Testis (tissue), 5 donors: ENCODE measurements at places on chromosomes 11 and 22. TPM values are rescaled to one million over a fixed set of nuclear protein-coding genes. Genes with fewer than 3 reads are reported as not detected.

DNA sequence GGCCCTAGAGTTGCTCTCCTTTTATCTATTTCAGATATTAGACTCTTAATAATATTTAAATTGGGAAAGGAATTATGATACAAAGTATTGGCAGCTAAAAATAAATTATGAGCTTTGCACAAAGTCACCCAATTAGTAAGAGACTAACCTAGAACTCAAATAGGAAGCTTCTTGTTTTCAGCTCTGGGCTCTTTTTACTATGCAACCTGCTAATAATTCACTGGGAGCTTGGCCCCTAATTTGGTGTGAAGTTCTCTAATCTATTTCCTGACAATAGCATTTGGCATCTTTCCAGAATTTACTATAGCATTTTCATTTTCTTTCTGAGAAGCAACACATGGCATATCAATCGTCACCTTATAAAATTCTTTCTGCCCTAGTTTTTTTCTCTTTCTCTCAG, 727.7 kb upstream of the ANO5 start:
- no peaks in the 10 kb centered on the region for H3K27me3 ChIP-seq
- H3K4me1 ChIP-seq = no peaks in the 10 kb centered on the region
- H3K4me3 ChIP-seq = no peak overlapping the region
- DNase-seq = no peak
- H3K27ac ChIP-seq = no peak overlapping the region
- H3K36me3 ChIP-seq = no peaks in the 10 kb centered on the region

DNA sequence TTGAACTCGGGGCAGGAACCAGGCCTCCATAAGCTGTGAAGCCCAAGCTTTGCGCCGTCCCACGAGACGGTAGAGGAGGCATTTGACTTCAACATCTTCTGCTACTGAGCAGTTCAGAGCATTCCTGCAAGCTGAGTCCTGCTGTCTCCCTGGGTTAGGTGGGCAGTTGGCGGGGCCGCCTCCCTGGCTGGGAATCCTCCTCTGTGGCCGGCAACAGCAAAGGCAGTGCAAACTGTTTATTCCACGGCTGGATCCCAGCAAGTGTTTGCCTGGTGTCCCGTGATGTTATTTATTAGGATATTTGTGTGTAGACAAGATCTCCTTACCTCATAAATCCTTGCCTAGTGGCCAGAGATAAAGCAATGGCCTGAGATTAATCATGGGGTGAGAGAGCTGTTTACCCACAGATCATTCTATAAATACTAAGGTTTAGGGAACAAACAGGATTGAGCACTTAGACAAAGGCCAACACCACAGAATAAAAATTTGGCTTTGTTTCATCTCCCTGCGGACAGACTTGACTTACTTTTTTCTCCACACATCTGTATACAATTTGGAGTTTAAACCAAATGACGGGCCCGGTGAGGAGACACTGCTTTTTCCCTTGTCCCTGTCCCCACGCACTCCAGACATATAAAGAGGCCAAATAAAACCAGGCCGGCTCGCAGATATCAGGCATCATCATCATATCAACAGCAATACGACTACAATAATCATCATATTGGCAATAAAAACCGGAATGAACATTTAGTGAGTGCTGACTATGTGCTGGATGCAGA, 63.4 kb downstream of the NAT10 start:
- H3K4me3 ChIP-seq = no peak overlapping the region
- H3K4me1 ChIP-seq = no peaks in the 10 kb centered on the region
- H3K27ac ChIP-seq = no peak overlapping the region
- no peaks in the 10 kb centered on the region for H3K36me3 ChIP-seq
- DNase-seq = no peak
- H3K27me3 ChIP-seq = no peaks in the 10 kb centered on the region

DNA sequence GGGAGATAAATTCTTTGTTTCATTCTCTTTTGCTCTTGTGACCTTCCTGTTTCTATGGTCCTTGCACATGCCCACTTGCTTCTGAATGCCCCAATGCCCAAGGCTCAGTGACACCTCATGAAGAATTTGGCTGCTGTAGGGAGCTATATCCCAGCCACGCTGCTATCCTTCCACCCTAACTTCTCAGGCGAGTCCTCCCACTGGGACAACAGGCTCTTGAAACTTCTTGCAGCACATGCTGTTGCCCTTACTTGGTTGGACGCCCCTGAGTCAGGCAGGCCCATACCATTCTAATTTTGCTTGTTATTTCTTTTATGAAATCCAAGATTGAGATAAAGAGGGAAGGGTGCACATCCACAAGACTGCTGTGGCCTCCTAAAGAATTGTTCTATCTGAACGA, 57.6 kb upstream of the BLID start:
- H3K4me1 ChIP-seq = peaks cover 6% of the 10 kb centered on the region
- no peaks in the 10 kb centered on the region for H3K36me3 ChIP-seq
- H3K27me3 ChIP-seq = no peaks in the 10 kb centered on the region
- no peak overlapping the region for H3K27ac ChIP-seq

- no peaks in the 10 kb centered on the region for H3K36me3 ChIP-seq
- H3K4me3 ChIP-seq = peak overlapping the region; percentile 13
- H3K27ac ChIP-seq = no peak overlapping the region
- H3K27me3 ChIP-seq = no peaks in the 10 kb centered on the region
These were observed 11.6 kb upstream of the RNH1 start for GRCh38 chr11:518463-519202.

- H3K4me1 ChIP-seq = no peaks in the 10 kb centered on the region
- no peak overlapping the region for H3K4me3 ChIP-seq
- no peaks in the 10 kb centered on the region for H3K36me3 ChIP-seq
- no peaks in the 10 kb centered on the region for H3K27me3 ChIP-seq
- H3K27ac ChIP-seq = no peak overlapping the region
These were observed 337 bp downstream of the OR52B6 start for GRCh38 chr11:5581014-5581413.

DNA sequence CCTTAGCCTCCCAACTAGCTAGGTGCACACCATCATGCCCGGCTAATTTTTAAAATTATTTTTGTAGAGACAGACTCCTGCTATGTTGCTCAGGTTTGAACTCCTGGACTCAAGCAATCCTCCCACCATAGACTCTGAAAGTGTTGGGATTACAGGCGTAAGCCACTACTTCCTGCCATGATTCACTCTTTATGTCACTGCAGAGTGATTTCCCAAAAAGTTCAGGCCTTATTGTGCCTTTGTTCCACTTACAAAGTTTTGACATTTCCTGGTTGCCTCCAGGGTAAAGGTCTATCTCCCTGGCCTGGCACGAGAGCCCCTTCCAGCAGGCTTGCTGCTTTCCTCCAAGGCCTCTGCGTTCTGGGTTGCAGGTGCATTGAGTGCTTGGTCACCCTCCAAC, 44.6 kb upstream of the RIC3 start:
- no peak for DNase-seq
- no peaks in the 10 kb centered on the region for H3K4me1 ChIP-seq
- H3K27me3 ChIP-seq = no peaks in the 10 kb centered on the region
- no peak overlapping the region for H3K4me3 ChIP-seq

DNA sequence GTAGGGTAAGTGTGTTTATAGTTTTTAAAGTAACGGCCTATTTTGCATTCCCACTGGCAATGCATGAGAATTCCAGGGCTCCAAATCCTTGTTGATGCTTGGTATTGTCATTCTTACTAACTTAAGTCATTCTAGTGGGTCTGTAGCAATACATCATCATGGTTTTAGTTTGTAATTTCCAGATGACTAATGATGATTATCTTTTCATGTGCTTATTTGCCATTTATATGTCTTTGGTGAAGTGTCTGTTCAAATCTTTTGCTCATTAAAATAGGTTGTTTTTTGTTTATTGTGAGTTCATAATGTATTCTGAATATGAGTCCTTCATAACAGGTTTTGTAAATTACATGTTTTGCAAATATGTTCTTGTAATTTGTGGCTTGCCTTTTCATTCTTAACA, 31.2 kb downstream of the MTMR3 start:
- no peak for DNase-seq
- no peaks in the 10 kb centered on the region for H3K27me3 ChIP-seq
- H3K27ac ChIP-seq = no peak overlapping the region
- H3K4me1 ChIP-seq = peaks cover 22% of the 10 kb centered on the region
- no peak overlapping the region for H3K4me3 ChIP-seq
- no peaks in the 10 kb centered on the region for H3K36me3 ChIP-seq

GRCh38 chr11:126360049-126360446, 4.6 kb downstream of the ST3GAL4 start:
- H3K4me3 ChIP-seq = no peak overlapping the region
- no peaks in the 10 kb centered on the region for H3K27me3 ChIP-seq
- H3K4me1 ChIP-seq = peaks cover 69% of the 10 kb centered on the region
- DNase-seq = no peak
- no peaks in the 10 kb centered on the region for H3K36me3 ChIP-seq

- no peaks in the 10 kb centered on the region for H3K27me3 ChIP-seq
- no peaks in the 10 kb centered on the region for H3K4me1 ChIP-seq
- H3K4me3 ChIP-seq = no peak overlapping the region
These were observed 335.5 kb downstream of the CADM1 start for GRCh38 chr11:115168686-115169085.

- no peak overlapping the region for H3K4me3 ChIP-seq
- no peak for DNase-seq
- no peaks in the 10 kb centered on the region for H3K36me3 ChIP-seq
- no peaks in the 10 kb centered on the region for H3K27me3 ChIP-seq
- H3K4me1 ChIP-seq = no peaks in the 10 kb centered on the region
- H3K27ac ChIP-seq = no peak overlapping the region
These were observed 9.1 kb upstream of the ZBTB16 start for GRCh38 chr11:114050258-114050927.

- no peaks in the 10 kb centered on the region for H3K27me3 ChIP-seq
- H3K4me1 ChIP-seq = no peaks in the 10 kb centered on the region
- DNase-seq = peak; percentile 73
These were observed 22.2 kb downstream of the CASP5 start for GRCh38 chr11:105000797-105001196.

DNA sequence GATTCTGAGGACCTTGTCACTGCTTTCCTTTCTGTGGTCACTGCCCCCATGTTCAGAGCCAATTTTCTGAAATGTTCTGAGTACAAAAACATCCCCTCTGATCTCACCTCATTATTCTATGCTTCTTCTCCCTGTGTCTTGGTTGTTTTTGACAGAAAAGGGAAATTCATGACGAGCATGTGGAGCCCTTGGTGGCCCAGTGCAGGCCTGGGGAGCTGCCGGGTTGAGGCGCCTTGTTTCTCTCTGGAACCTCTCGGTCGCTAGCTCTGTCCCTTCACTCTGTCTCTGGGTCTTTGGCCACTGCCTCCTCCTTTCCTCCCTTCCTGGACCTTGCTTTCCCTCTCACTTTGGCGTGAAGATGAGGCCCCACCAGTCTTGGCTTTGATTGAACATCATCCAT, 63.0 kb upstream of the THY1 start:
- H3K4me1 ChIP-seq = peaks cover 4% of the 10 kb centered on the region
- H3K4me3 ChIP-seq = no peak overlapping the region
- H3K36me3 ChIP-seq = no peaks in the 10 kb centered on the region
- no peaks in the 10 kb centered on the region for H3K27me3 ChIP-seq
- H3K27ac ChIP-seq = no peak overlapping the region
- DNase-seq = no peak

DNA sequence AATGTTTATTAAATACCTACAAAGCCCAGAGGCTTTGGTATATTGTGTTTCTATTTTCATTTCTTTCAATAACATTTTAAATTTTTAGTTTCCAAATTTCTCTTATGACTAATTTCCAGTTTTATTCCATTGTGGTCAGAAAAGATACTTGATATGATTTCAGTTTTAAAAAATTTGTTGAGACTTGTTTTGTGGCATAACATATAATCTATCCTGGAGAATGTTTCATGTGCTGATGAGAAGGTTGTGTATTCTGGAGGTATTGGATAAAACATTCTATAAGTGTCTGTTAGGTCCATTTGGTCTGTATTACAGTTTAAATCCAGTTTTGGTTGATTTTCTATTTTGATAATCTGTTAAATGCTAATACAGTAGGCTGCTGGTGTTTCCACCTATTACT, 9.8 kb upstream of the RAG1 start:
- H3K4me1 ChIP-seq = no peaks in the 10 kb centered on the region
- no peaks in the 10 kb centered on the region for H3K27me3 ChIP-seq
- no peaks in the 10 kb centered on the region for H3K36me3 ChIP-seq
- no peak overlapping the region for H3K4me3 ChIP-seq
- DNase-seq = no peak
- no peak overlapping the region for H3K27ac ChIP-seq

DNA sequence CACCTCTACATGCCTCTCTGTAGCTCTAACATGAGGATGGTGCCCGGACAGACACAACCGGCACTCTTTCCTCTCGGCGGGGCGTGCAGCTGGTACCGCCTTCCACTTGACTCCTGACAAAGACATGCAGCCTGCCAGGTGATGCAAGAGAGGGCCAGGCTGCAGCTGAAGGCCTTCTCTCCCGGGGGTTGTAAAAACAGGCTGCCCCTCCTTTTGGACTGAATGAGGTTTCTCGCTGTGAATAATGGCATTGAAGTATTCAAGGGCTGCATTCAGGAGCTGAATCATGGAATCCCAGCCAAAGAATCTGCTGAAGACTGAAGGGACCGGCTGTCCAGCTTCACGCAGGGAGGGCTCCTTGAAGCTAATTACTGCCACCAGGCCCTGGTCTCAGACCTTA, 110.9 kb downstream of the GALNT18 start:
- H3K4me3 ChIP-seq = no peak overlapping the region
- peaks cover 5% of the 10 kb centered on the region for H3K4me1 ChIP-seq
- H3K27me3 ChIP-seq = no peaks in the 10 kb centered on the region

DNA sequence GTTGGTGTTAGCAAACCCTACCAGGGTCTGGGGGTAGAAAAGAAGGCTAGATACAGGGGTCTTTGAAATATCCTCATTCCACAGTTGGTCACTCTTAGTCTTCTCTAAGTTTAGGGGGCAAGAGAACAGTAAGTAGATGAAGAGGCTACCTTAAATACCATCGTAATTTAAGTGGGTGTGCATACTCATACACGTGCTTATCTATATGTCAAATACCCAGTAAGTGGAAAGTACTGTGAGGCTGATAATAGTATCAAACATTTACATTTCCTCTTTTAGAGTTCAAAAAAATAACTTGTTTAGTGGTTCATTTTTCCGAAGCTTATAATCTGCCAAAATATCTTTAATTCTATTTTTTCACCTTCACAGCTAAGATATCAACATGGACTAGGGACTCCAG, 90.7 kb downstream of the WNT11 start:
- H3K4me3 ChIP-seq = no peak overlapping the region
- peaks cover 12% of the 10 kb centered on the region for H3K4me1 ChIP-seq
- H3K36me3 ChIP-seq = no peaks in the 10 kb centered on the region
- no peaks in the 10 kb centered on the region for H3K27me3 ChIP-seq
- DNase-seq = no peak

DNA sequence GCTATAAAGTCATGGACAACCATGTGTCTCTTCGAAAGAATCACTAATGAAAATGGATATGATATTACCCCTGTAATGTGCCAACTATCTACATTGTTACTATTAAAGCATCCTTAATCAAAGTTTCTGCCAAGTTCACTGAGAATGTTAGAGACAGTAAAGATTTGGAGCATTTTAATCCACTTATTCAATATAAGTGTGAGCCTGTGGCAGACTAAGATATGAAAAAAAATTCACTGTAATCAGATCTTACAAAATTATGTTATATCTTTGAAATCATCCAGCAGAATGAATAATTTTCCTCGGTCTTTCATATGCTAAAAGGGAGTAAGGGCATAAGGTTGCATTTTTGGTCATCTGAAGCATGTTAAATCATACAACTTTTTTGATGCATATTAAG, 49.9 kb downstream of the MAML2 start:
- H3K4me3 ChIP-seq = no peak overlapping the region
- DNase-seq = no peak

- no peaks in the 10 kb centered on the region for H3K27me3 ChIP-seq
- no peak overlapping the region for H3K4me3 ChIP-seq
- H3K27ac ChIP-seq = peak overlapping the region; percentile 83
- peaks cover 24% of the 10 kb centered on the region for H3K4me1 ChIP-seq
These were observed 10.2 kb upstream of the CBX6 start for GRCh38 chr22:38881997-38882879.

The FOLR2 gene
- total RNA-seq = 8.7 TPM

The NXPE4 gene
- total RNA-seq = not detected

The CCDC73 gene
- total RNA-seq = 14.3 TPM

The NAALAD2 gene
- 92.4 TPM for total RNA-seq

The RAPSN gene
- total RNA-seq = 0.63 TPM
